Osteoblast (primary cell): ENCODE measurements at places on chromosomes 6 and 20. TPM values are rescaled to one million over a fixed set of nuclear protein-coding genes. Genes with fewer than 3 reads are reported as not detected.

Gene PRR18
- 0.29 TPM in 1 of 2 replicates, not detected in the other for total RNA-seq

Gene GPX5
- not detected in 2 replicates for total RNA-seq

Gene FABP7
- total RNA-seq: not detected in 2 replicates

Gene OPRL1
- total RNA-seq: 0.59 and 0.72 TPM in 2 replicates

Gene CTNNBL1
- total RNA-seq: 19.5 and 23.0 TPM in 2 replicates

Gene BPIFB1
- not detected in 2 replicates for total RNA-seq

Gene COL11A2
- 1.8 TPM in 2 replicates for total RNA-seq

Gene CALHM5
- total RNA-seq: 14.8 and 16.2 TPM in 2 replicates

Gene TINAG
- not detected in 2 replicates for total RNA-seq

Gene TBX18
- total RNA-seq: 64.1 and 65.1 TPM in 2 replicates

Gene KIAA1755
- total RNA-seq: 2.5 and 2.7 TPM in 2 replicates

Gene IL20RA
- total RNA-seq: 0.29 and 0.36 TPM in 2 replicates

Gene MYLK2
- under 0.01 and 0.36 TPM in 2 replicates for total RNA-seq

Gene PTCRA
- not detected in 2 replicates for total RNA-seq

Gene DNMT3B
- total RNA-seq: 2.4 and 2.5 TPM in 2 replicates

Gene MPC1
- 23.5 and 29.5 TPM in 2 replicates for total RNA-seq

Gene SCRT2
- not detected in 2 replicates for total RNA-seq

Gene C20orf144
- total RNA-seq: under 0.01 TPM in 2 replicates

Gene ISM1
- 4.0 and 8.3 TPM in 2 replicates for total RNA-seq

Gene PDE7B
- total RNA-seq: 25.3 and 33.9 TPM in 2 replicates

Gene PRL
- total RNA-seq: under 0.01 TPM in 1 of 2 replicates, not detected in the other
